NK-92 treated with Interleukin-12 subunit alpha and Interleukin-12 subunit beta, amount 100 ng/mL, for 24 hours (cell line): ENCODE measurements at places on chromosomes 6 and 20.

DNA sequence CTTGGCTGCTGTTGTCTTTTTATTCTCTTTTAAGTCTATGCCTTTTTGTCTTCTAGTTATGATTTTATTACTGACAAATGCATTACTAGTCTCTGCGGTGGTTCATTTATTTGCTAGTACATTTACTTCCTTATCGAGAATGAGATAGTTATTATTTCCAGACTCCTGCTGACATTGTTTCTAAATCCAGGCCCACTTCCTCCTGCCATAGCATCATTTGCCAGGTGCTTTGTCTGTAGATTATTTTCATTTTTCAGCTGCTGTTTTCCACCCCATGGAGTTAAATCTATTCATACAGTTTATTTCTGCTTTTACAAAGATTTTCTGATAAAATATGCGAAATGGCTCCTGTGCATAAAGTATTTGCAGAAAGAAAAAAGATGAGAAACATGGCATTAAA lies 459.7 kb downstream of the MMUT start:
- DNase-seq, result no peak

DNA sequence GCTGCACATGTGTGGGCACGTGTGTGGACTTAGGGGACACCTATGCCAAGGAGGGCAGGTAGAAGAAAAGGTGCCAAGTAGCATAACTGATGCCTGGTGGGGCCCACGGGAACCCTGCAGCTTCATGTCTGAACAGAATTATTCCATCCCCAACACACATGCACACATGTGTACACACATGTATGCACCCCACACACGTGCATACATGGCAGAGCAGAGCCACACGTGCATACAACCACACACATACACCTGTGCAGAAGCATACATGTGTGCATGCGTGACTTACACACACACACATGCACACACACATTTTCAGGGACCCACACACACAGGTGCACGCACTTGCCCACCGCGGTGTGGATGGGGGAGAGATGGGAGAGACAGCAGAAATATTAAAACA lies 51.7 kb upstream of the CHRNA4 start:
- no peak for DNase-seq

GRCh38 chr6:125732398-125732797 lies 17.0 kb upstream of the HEY2 start:
- no peak for DNase-seq

- no peak for DNase-seq
These were observed 35.2 kb upstream of the BCLAF1 start for GRCh38 chr6:136324686-136325380.

DNA sequence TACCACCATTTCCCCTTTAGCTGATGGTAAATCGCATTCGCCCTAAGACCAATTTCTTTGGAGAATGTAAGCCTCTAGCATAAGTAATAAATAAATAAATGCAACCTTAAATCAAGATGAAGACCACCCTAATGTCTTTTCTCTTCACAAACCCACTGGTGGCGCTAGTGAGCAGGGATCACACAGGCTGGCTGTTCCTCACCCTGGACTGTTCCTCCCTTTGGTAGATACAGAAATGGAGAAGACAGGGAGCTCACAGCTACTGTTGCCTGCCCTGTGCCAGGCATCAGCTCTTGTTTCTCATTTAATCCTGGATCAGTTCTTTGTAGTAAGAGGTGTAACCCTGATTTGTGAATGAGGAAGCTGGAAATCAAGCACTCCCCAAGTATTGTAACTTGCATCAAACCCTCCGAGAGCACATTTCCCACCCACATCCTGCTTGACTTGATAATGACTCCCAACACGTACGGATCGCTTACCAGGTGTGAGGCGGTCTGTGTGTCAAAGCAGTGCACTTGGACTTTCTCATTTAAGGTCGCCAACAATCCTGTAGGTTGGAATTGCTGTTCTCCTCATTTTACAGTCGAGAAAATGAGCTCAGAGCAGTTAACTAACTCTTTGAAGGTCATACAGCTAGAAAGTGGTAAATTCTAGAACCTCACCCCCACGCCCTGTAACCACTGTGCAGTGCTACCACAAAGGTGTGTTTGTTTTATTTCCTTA lies 236.1 kb downstream of the TSHZ2 start:
- no peak for DNase-seq

DNA sequence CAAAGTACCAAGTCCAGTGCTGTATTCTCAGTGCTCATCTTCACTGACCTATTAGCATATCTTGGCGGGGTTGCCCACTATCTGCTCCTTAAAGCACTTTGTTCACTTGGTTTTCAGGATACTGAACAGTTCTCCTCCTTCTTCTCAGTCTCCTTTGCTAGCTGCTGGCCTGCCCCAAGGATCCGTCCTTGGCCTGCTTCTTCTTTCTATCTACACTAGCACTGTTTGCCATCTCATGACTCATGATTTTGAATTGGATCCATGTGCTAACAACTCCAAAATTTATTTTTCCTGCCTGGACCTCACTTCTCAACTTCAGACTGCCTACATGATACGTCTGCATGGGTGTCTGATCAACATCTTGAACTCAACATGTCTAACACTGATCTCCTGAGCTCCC lies 15.5 kb downstream of the TPD52L1 start:
- DNase-seq, result no peak

DNA sequence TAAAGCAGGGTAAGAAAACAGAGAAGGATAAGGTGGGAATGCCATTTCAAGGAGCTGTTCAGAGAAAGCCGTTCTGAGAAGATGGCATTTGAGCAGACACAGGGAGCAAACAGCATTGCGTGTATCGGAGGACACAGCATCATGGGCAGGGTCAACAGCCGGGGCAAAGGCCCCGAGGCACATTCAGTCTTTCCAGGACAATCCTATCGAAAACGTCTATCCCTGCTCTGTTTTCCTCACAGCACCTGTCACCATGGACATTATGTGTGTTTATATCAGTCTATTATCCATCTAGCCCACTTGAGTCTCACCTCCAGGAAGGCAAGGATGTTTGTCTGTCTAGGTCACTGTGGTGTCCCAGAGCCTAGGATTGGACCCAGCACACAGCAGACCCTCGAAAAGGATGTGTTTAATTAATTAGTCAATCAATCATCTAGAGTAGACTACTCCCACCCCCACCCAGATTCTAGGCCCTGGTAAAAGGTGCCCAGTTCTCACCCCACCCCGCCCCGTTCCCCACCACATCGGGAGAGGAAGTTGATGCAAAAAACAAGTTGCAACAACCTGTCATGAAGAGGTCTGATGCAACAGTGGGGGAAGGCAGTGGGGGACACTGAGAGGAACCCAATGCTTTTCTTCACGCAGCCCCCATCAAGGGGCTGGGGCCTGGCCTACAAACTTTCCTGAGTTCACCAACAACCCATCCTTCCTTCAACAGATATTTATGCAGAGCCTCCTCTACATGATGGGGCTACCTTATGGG lies 66.6 kb downstream of the PREX1 start:
- DNase-seq, result peak; percentile 88

DNA sequence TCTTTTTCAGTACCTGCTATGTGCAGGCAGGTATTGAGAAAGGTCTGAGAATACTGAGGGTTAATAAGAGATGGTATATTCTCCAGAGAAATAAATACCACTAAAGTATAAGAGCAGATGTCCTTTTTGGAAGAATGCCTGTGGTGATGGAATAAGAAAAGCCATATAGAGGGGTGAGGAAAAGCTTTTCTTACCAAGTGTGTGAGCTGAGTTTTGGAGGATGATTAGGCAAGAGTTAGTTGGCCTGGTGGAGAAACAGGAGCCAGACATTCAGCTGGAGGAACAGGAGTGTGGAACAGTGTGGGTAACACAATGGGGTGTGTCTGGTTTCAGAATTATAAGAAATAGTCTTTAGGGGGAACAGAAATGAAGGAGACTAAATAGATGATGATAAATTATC lies 19.9 kb downstream of the ZNF451 start:
- DNase-seq, result no peak

DNA sequence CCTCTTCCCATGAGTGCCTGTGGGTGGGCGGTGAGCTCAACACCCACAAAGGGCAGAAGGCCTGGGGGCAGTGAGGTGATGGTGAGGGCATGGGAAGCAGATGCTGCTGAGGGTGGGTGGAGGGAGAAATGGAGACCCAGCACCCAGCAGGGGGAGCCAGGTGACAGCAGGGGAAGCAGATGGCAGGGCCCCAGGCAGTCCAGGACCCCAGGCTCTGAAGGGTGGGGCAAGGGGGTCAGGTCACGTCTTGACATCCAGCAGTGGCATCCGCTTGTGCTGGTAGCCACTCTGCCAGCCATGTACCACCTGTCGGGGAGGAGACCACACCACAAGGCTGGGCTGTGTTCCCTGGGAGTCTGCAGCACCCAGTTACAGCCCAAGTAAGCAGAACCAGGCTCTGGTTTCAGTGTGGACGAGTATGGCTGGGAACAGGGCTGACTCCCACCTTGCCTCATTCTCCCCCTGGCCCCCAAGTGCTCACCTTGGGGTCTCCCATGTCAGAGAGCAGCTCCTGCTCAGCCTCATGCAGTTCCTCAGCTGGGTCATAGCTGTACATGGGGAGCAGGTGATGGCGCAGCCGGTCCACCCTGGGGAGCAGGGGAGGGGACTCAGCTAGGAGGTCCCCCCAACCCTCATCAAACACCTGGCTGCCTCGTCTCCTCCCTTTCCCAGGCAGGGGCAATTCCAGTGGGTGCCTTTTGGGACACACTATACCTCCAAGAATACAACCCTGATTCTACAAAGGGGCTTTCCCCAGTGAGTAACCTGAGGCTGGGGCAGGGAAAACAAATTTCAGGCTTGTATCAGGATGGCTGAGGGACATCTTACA lies 2.0 kb downstream of the SMIM29 start:
- DNase-seq, result no peak

DNA sequence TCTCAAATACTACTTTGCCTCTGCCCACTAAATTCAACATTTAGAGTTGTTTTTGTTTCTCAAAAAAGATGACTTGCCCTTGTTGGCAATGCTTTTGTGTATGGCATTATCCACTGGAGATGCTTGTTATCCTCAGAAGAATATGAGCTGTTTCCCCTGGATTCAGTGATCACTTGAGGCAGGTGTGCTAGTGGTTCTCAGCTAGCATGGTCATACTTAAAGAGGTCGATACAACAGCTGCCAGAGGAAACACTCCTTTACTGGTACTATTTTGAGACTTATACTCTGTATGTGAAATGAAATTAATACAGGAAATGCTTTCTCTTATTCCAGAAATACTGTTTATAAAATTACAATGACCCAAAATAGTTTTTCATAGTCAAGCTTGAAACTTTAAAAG lies 122.5 kb downstream of the HIVEP1 start:
- DNase-seq, result no peak

GRCh38 chr6:18028332-18028731 lies 40.9 kb upstream of the KIF13A start:
- no peak for DNase-seq

- DNase-seq, result no peak
These were observed 13.5 kb upstream of the DACT2 start for GRCh38 chr6:168333039-168333438.

- no peak for DNase-seq
These were observed 6.7 kb upstream of the KLHL31 start for GRCh38 chr6:53672237-53672636.

DNA sequence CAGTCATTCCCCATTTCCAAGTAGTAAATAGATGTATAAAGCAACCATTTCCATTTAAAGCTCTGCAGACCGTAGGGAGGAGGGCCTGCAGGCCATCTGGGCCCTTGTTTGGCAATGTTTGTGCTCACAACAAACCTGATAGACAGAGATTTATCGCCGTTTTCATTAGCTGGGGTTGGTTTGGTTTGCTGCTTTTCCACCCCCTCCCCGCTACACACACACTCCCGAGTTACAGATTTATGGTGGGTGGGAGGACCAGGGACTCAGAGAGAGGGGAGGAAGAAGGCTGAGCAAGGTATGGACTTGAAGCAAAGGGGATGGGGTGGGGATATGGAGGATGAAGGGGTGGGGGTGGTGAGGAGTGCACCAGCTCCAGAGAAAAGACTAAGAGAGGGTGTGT lies 36.6 kb upstream of the FOXP4 start:
- no peak for DNase-seq
